ENCODE measurements at places on chromosomes 6 and 20.

GRCh38 chr6:43014434-43014909, 423 bp downstream of the KLHDC3 start:
- peak; percentile 68 for DNase-seq

- DNase-seq: no peak
These were observed 326.7 kb downstream of the TPBG start for GRCh38 chr6:82690283-82690682.

DNA sequence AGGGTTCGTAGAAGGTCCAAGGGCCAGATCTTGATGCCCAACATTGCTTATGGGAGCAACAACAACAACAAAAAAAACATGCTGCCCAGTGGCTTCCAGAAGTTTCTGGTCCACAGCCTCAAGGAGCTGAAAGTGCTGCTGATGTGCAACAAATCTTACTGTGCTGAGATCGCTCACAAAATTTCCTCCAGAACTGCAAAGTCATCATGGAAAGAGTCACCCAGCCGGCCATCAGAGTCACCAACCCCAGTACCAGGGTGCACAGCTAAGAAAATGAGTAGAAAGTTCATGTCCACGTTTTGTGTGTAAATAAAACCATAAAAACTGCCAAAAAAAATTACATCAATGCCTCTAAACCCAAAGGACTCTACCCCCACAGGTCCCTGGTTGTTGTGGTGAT, 3.8 kb downstream of the HLA-DPB1 start:
- DNase-seq: no peak

GRCh38 chr20:34651200-34651599, 25.7 kb downstream of the PIGU start:
- no peak for DNase-seq

GRCh38 chr20:15699431-15700146, 873.7 kb downstream of the KIF16B start:
- no peak for DNase-seq

- no peak for DNase-seq
These were observed 2.0 kb downstream of the NAA20 start for GRCh38 chr20:20019123-20019522.

DNA sequence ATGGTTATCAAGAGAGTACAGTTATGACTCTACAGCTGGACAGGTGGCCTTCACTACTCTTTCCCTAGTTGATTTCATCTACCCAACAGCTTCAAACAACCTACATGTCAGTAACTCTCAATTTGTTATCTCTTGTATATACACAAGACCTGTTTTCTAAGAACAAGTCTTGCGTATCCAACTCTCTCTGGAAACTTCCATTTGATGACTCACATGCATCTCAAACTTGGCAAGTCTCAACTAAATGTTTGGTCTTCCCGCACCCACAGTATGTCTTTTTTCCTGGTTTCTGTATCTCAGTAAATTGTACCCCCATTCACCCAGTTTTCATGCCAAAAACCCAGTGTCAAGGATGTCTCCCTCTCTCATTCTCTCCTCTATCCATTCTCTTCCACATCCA, 97.7 kb downstream of the BTBD9 start:
- no peak for DNase-seq

GRCh38 chr6:105832313-105832761, 253.8 kb upstream of the PRDM1 start:
- DNase-seq: no peak

GRCh38 chr6:69888482-69889233, 22.3 kb downstream of the COL19A1 start:
- no peak for DNase-seq

GRCh38 chr6:85464260-85464644, 14.4 kb downstream of the NT5E start:
- DNase-seq: no peak

DNA sequence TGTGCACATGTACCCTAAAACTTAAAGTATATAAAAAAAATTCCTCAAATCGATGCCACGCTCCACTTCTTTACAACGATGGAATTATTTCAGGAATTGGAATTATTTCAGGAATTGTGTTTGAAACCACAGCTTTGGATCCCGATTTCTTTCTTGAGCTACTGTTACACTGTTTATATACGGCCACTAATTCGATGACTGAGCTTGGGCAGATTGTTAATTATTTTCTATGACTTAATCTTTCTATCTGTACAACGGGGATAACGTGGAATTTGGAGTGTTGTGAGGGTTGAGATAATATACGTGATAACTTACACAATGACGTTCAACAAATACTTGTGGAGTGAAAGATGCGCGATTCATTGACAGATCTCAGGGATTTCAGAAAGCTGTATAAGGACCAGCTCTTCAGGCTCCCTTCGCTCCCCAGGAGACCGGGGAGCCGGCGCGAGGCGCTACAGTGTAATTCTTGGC, 171.3 kb downstream of the SLC16A10 start:
- DNase-seq: no peak

DNA sequence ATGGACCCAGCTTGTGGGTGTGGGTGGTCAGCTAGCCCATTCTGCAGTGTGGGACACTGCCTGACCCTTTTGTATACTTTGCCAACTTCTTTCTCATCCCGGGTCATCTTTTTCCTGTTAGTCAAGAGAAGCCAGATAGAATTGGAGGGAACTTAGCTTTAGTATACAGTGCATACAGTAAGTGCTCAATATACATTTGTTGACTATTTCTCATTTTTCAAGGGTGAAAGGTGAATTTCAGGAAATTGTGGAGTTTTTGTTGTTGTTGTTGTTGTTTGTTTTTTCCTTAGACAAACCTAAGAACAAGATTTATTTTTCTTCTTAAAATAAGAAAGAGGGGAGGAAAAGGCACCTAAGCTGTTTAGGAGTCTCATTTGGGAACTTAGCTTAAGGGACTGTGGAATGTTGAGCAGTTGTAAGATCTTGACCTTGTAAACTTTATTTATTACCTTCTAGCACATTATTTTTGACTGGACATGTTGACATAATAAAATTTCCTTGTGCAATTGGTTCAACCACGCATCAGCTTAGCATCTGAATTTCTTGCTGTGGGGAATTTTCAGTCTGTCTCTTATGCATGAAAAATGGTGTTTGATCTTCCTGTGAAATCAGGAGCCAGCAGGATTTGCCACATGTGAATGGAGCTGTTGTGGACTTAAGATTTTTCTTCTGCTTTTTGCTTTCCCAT, 113.6 kb downstream of the ARID1B start:
- DNase-seq: no peak

GRCh38 chr6:126905917-126906316, 212.6 kb upstream of the RSPO3 start:
- no peak for DNase-seq

DNA sequence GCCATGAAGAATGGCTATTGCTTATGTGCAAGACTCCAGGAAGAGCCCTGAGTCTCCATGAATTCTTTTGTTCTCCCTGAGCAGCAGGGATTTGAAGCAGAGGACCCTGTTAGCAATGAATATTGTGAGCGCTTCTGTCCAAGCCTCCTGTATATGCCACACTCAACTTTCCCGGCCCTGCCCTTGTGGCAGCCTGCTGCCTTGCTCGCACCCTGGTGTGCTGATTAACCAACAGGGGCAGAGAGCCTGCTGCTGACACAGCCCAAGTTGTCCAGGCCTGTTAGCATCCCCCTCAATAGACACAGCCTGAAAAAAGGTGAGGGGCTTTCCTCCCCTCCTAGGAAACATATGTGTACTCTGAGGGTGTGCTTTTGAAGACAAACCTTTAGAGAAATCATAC, 131.4 kb downstream of the BMP2 start:
- DNase-seq: no peak

DNA sequence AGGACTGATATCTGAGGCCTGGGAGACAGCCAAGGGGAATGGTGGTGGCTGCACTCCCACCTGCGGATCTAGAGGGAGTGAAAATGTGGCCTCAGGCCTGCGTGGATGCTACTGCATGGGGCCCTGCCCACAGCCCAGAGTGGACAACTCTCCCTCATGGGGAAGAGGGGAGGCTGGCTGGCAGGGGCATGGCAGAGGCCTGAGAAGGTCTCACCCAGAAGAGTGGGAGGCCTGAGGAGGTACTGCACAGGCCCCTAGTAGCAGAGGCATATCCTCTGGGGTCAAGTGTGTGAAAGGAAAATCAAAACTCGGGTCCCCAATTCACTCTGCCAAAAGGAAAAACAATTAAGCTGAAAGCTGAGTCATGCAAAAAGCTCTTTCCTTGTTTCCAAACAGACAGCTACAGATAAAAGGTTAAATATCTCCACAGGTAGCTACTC, 158.2 kb downstream of the AKAP7 start:
- DNase-seq: no peak

DNA sequence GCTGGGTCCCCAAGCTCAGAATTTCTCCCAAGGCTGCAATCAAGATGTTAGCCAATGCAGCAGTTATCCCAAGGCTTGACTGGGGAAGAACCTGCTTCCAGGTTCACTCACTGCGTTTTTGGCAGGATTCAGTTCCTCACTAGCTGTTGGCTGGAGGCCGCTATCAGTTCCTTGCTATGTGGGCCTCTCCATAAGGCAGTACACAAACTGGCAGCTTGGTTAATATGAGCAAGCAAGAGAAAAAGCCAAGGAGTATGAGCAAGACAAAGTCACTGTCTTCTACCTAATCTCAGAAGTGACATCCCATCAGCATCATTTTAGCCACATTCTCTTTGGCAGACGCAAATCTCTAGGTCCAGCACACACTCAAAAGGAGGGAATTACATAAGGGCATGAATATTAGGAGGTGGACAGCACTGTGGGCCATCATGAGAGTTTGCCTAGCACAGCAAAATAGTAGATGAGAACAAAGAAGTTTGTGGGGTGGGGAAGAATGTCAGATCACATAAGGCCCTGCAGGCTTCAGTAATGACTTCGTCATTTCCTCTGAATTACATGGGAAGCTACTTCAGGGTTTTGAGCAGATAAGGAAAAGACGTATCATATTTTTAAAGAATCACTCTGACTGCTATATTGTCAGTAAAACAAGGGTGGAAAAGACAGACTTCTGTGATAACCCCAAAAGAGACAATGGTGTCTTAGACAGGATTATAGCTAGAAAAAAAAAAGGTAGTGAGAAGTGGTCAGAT, 25.5 kb downstream of the LMBRD1 start:
- DNase-seq: no peak

- DNase-seq: no peak
These were observed 59.6 kb downstream of the RAB44 start for GRCh38 chr6:36757206-36757605.

- peak; percentile 31 for DNase-seq
These were observed 86.4 kb upstream of the CLDN20 start for GRCh38 chr6:155177363-155177961.

DNA sequence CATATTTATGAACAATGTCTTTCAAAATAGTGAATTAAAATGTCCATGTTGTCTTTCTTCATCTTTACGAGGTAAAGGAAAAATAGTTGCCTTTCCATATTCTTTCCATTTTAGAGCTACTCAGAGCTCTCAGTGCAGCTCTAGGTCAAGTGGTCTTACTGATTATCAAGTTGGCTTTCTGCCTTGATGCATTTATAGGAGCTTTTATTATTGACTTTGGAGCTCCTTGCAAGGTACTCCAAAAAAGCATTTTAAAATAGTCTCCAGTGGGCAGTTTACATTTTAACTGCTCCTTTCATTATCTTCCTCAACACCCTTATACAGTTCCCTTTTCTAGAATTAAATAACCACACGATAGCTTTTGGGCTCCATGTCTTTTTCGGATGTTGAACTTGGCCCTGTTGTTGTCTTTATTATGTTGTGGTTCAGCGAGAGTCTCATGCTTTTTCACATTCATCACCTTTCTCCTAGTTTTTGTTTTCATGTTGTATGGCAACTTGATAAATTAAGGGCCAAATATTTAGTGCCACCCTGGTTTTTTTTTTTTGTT, 122.9 kb downstream of the CLIC5 start:
- no peak for DNase-seq

DNA sequence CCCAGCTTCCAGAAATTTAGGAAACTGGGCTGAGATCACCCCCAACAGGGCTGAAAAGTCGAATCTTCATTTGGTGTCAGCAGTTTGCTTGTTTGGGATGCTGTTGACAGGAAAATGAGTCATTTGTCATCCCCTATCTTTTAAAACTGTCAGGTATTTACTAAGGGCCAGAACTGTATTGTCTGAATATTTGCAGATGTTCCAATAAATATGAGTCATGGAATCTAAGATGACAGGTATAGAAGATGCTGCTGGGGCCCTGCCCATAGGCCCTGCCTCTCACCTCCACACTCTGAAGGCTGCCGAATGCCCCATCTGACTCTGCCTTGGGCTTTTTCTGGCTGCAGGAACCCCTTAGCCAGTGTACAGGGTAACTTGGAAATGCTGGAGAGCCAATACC, 3.9 kb downstream of the ETV7 start:
- DNase-seq: no peak

- no peak for DNase-seq
These were observed 42.4 kb downstream of the LCA5 start for GRCh38 chr6:79494841-79495240.

DNA sequence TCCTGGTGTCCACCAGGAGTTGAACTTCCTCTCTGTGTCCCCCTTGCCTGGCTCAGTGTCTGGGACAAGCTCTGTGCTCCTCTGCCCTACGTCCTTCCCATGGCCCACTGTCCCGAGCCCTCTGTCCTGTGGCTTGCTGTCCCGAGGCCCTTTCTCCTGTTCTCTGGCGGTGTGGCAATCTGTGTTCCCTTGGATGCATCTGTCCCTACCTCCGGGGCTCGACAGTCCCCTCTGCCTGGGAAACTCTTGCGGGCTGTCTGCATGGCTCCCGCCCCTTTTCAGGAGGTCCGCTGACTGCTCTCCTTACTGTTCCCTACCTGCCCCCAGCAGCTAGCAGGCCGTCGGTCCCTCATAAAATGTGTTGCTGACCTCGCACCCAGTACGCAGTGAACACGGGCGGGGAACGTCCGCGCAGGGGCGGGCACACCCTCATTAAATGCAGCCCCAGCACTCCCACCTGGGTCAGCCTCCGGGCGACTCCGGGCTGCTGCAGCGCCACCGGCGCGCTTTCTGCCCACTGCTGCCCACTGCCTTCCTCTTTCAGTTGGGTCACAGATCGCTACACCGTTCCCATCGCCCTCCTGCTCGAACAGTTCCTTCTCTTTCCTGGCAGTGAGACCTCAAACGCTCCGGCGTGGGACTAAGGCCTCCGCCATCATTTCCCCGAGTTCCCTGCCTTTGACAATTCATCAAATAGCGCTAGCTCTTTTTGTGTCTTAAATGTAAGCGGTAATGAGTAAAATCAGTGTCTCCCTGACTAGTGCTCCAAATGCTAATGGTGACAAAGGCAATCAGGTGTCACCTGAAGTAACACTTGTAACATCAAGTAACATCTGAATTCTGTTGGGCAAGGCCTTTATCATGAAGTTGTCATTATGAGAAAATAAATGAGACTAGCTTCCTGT, 60.5 kb downstream of the RSPH3 start:
- DNase-seq: no peak

DNA sequence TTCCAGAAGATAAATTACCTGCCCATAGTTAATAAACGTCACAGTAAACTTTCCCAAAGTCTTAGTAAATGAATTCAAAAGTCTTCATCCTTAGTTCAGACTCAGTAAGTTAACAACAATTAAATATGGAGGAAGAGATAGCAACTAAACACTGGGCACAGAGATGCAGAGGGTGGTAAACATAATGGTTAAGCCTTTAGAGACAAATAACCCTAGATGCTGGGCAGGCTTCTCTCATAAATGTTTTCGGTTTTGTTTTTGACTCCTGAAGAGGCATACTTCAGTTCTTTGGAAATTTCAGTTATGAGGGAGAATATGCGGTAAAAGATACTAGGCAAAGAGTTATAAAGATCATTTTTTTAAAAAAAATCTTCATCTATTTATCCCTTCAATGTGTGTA, 369.8 kb downstream of the FRK start:
- DNase-seq: no peak
